Mononuclear cell (primary cell): ENCODE measurements at places on chromosomes 2 and 18. TPM values are rescaled to one million over a fixed set of nuclear protein-coding genes. Genes with fewer than 3 reads are reported as not detected.

Gene EDAR
- 2.5 TPM for total RNA-seq

Gene CXCR1
- 0.10 TPM for total RNA-seq

Gene ZDBF2
- 21.0 TPM for total RNA-seq

Gene CCDC141
- total RNA-seq = 33.9 TPM

Gene RGPD5
- total RNA-seq = 217 TPM

Gene CFAP65
- total RNA-seq = 0.10 TPM

Gene STARD6
- total RNA-seq = not detected

Gene EML6
- total RNA-seq = 0.73 TPM

Gene EFR3B
- under 0.01 TPM for total RNA-seq

Gene HNMT
- 42.2 TPM for total RNA-seq

Gene CHPF
- 2.7 TPM for total RNA-seq

Gene CTNNA2
- total RNA-seq = not detected

Gene HADHA
- 116 TPM for total RNA-seq

Gene CD8B2
- total RNA-seq = 0.73 TPM

Gene RFX8
- total RNA-seq = 0.21 TPM

Gene ICA1L
- total RNA-seq = 3.4 TPM

Gene TEX44
- total RNA-seq = not detected

Gene PECR
- total RNA-seq = 8.1 TPM

Gene SEC11C
- total RNA-seq = 31.9 TPM

Gene RGPD8
- 96.6 TPM for total RNA-seq

Gene NT5C1B
- not detected for total RNA-seq

Gene OSBPL6
- 0.21 TPM for total RNA-seq

Gene TLX2
- 0.10 TPM for total RNA-seq

Gene DSC2
- total RNA-seq = 8.1 TPM

Gene SCYGR4
- not detected for total RNA-seq

Gene CCDC93
- 69.5 TPM for total RNA-seq

Gene SGPP2
- 0.94 TPM for total RNA-seq

Gene EPC2
- total RNA-seq = 95.3 TPM

Gene MAPRE3
- total RNA-seq = 0.42 TPM

Gene LYPD6B
- not detected for total RNA-seq

Gene ALPG
- total RNA-seq = not detected

Gene CPO
- total RNA-seq = 0.21 TPM

Gene C2orf80
- not detected for total RNA-seq

Gene PNPT1
- total RNA-seq = 10.8 TPM

Gene RAB17
- 0.10 TPM for total RNA-seq

Gene ABCA12
- total RNA-seq = not detected

Gene SLC4A3
- 0.10 TPM for total RNA-seq

Gene GAD1
- not detected for total RNA-seq

Gene MC4R
- not detected for total RNA-seq

Gene FKBP7
- total RNA-seq = 0.21 TPM

Gene IL1R2
- total RNA-seq = 1.4 TPM

Gene BCL2
- total RNA-seq = 78.2 TPM

Gene LBX2
- 0.21 TPM for total RNA-seq

Gene CCBE1
- total RNA-seq = under 0.01 TPM

Gene CNTNAP5
- total RNA-seq = not detected

Gene ALK
- not detected for total RNA-seq

Gene CRIM1
- 2.7 TPM for total RNA-seq

Gene IHH
- 0.10 TPM for total RNA-seq
